NCI-H748 treated with DMSO at 0.1 percent for 48 hours (cell line): ENCODE measurements at places on chromosomes 3 and 15.

- no peak for DNase-seq
These were observed 34.1 kb upstream of the ABI3BP start for GRCh38 chr3:101027286-101027685.

- DNase-seq, result no peak
These were observed 193.6 kb downstream of the AGBL1 start for GRCh38 chr15:86273309-86273708.

GRCh38 chr3:30760040-30760695 is 134.3 kb downstream of the GADL1 start:
- DNase-seq, result no peak

DNA sequence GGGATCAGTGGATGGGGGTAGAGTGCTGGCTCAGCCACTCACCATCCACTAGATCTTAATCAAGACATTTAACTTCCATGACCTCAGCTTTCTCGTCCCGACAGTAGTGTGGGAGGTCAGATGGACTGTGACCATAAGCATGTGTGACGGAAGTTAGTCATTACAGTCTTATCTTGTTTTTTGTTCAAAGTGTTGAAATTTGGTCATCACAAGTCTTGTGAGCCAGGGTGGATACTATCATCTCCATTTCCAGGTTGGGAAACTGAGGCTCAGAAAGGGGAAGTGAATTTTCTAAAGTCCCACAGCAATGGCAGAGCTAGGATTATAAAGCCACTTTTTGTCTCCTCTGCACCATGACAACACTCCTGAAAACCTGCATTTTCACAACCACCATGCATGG is 32.0 kb upstream of the ITGA11 start:
- DNase-seq, result no peak

GRCh38 chr3:14457999-14458398 is 55.6 kb downstream of the SLC6A6 start:
- DNase-seq, result no peak

DNA sequence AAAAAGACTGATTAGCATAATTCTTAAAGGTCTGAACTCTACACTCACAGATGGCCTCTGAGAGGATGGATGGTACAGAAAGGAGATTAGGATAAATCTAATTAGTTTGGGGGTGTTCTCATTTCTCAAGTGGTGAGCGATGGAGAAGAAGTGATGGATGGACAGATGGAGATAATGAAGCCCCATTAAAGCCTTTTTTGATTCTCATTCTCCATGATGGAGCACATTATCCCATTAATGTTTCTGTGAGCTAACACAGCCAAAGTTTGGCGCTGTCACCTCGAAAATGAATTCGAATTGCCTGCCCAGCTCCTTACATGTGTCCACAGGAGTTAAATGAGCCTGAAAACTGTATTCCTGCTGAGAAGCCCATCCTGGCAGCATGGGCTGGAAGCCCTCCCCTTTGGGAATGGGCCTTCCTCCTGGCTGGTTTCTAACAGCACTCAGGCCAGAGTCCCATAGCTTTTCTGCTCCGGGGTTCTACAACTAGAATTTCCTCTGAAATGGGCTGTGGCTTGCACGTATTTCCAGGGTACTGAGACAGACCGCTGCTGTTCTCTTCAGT is 726.0 kb upstream of the CFAP20DC start:
- no peak for DNase-seq

DNA sequence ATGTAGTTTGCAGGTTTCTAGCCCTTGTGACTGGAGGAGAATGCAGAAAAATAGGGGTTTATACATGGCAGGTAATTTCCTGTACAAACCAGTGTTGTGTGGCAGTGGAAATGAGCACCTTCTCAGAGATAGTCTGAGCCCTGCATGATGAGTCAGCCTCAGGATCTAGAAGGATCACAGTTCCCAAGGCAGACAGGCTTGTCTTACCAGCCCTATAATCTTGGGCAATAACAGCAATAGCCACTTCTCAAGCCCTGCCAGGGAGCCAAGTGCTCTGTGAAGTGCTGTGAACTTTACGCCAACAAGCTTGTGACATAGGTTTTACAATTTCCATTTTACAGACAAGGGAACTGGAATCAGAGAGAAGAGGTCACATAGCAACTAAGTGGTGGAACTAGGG is 89.4 kb downstream of the CD47 start:
- DNase-seq, result no peak

GRCh38 chr3:112687616-112688015 is 46.7 kb upstream of the CCDC80 start:
- DNase-seq, result no peak

DNA sequence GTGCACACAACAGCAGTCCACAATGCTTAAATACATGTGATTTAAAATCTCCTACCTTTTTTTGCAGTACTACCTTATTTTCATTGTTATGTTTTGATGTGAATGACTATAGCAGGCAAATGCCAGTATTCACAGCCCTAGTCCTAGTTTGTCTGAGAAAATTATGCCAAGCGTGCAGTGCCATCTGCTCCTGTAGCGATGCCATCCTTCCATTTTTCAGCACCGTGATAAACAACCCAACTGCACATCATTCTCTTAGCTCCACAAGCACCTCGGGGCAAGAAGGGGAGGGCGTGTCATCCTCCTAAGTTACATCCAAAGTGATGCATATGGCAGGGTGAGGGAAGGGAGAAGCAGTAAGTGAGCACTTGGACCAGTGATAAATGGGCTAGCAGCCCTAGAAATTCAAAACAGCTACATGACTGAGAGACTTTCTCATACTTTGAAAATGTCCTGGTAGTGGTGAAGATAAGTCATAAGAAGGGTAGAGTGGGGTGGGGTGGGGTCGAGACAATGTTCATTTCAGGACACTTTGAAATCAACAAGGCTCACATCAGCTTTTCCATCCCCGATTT is 198.8 kb downstream of the LSAMP start:
- DNase-seq, result no peak

DNA sequence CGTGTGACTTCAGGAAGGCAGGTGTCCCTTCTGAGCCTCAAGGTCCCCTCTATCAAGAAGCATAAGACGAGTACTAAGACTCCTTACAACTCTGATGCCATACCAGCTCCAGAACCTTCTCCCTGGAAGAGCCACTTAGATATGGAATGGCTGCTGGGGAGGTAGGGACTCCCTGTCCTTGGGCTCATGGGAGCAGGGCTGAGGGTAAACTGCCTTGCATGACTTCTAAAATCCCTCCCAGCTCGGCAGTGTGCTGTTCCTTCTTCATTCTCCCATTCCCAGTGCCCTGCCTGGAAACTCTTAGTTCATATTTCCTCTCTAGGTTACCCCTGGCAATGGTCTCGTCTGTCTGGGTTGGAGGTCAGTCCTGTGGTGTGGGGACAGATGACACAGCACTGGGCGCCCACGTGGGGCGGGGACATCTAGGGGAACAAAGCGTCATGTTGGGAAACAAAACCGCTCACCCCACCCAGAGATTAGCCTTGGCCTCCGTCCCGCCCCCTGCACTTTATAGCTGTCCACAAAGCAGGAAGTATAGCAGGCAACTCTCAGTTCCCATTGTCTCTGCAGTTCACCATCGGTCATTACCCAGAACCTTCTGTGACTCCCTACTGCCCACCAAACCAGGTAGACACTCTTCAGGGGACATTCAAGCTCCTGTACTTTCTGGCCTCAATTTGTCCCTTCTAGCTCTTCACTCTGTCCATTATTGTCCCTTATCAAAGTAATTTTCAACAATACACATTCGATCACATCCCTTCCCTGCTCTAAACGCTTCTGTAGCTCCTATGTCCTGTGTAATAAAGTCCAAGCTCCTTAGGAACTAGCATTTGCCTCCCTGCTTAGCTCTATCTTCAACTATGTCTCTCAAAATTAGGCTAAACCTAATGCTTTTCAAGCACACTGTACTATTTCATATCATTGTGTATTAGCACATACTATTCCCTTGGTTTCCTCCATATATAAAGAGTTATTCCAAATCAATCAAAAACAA is 73.8 kb downstream of the IQSEC1 start:
- DNase-seq, result no peak

GRCh38 chr15:76006136-76006778 is 6.0 kb downstream of the NRG4 start:
- DNase-seq, result no peak
